Suppressor macrophage treated with lipopolysaccharide for 1 hour (primary cell): ENCODE measurements at places on chromosomes 3 and 15.

GRCh38 chr3:126528800-126529541 lies 5.0 kb downstream of the CHST13 start:
- peak; percentile 31 for DNase-seq

- no peak for DNase-seq
These were observed 33.2 kb downstream of the TUBGCP4 start for GRCh38 chr15:43404130-43404529.

GRCh38 chr15:52737720-52738119 lies 52.4 kb downstream of the ONECUT1 start:
- DNase-seq = peak; percentile 31

DNA sequence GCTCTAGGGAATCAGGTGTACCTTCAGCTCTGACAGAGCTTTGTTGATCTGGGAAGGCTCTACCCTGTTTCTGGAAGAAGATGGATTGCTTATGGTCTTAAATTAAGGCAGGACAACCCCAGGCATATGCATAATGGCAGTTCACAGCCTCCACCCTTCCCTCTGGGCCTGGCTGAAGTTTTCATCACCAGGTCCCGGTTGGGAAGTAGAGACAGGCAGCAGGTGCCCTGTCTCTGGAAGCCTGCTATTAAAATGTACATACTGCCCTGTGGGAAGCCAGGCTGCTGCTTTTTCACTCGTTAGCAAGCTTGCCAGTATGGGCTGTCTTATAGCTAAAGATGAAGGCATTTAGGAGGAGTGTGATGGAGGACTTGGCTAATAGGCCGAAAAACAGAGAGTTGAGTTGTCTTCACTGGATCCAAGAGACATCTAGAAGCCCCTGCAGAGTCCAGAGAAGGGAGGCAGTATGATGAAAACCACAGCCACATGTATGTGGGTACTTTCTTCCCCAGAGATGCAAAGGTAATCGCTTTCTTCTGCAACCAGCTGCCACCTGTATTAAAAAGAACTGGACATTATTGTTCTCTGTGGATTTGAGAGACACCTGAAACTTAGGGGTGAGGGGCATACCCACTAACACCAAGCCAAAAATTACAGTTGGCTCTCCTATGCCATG lies 34.4 kb downstream of the ABHD2 start:
- no peak for DNase-seq

DNA sequence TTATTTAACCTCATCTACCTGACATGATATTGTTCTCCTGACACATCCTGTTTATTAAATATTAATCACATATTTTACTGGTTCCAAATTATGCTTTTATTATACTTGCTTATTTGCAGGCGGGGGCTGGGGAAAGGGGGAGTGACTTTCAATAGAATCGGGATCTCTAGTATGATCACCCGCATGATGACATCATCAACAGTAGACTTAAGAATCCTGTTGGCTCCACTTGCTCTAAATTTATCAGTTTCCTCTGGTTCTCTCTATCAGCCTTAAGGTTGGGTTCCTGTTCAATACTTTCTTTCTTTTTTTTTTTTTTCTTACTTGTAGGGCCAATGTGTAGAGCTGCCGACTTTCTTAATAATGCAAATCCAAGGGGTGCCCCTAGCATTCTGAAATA lies 317.5 kb downstream of the BCHE start:
- no peak for DNase-seq
